Lung (tissue), 17 donors: ENCODE measurements at places on chromosomes 7 and 10. TPM values are rescaled to one million over a fixed set of nuclear protein-coding genes. Genes with fewer than 3 reads are reported as not detected.

The PLAC9 gene
- polyA plus RNA-seq = 34.7 TPM

The ABI1 gene
- polyA plus RNA-seq = 41.6 TPM

The TMEM229A gene
- not detected for polyA plus RNA-seq

The RBP3 gene
- polyA plus RNA-seq = 0.01 TPM

The EN2 gene
- 0.04 TPM for polyA plus RNA-seq

The SPRN gene
- 0.11 TPM for polyA plus RNA-seq

The AKR1C1 gene
- polyA plus RNA-seq = 36.9 TPM

The CALML3 gene
- 0.02 TPM for polyA plus RNA-seq

The TMEM213 gene
- 0.29 TPM for polyA plus RNA-seq

The CLDN3 gene
- polyA plus RNA-seq = 42.9 TPM

The GDF2 gene
- polyA plus RNA-seq = not detected

The HTR5A gene
- not detected for polyA plus RNA-seq

The SEPHS1 gene
- polyA plus RNA-seq = 33.4 TPM

The CFTR gene
- polyA plus RNA-seq = 8.2 TPM

The MLXIPL gene
- 3.4 TPM for polyA plus RNA-seq

The ZPBP gene
- 0.03 TPM for polyA plus RNA-seq

The TBRG4 gene
- 36.2 TPM for polyA plus RNA-seq

The GPC2 gene
- polyA plus RNA-seq = 0.68 TPM

The SPAM1 gene
- polyA plus RNA-seq = not detected
